ENCODE measurements at places on chromosomes 1 and 21.

DNA sequence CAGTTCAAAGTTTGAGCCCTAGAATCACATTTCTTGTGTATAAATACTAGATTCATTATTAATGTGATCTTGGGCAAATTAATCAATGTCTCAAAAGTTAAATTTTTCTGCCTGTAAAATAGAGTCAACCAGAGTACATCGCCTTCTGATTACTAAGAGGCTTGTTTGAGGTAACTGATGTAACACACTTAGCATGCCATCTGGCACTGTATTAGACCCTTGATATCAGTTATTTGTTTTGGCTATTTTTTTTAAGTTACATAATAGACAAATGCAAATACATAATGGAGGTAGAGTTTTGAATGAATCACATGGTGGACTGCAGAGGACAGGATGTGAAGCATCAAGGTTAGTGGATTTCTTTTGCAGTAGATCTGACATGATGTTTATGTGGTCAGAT lies 298.4 kb downstream of the ADGRL2 start:
- DNase-seq, result no peak

DNA sequence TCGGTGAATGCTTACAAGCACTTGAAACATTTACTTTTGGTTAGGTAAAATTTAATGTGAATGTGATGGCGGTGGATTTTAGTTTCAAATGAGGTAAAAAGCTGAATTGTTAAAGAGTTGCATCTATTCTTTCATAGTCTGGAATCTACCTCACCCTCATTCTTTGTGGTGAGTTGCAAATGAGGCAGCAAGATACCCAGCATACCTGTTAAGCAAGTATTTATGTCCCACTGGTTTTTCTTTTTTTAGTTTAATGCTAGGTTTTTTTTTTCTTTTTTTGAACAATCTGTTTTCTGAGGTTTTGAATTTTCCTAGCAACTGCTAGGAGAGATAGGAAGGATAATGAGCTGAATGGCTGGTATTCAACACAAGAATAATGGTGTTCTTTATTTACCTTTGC lies 127.9 kb upstream of the CACYBP start:
- no peak for DNase-seq

GRCh38 chr1:112322018-112322417 lies 74.0 kb upstream of the CTTNBP2NL start:
- no peak for DNase-seq

GRCh38 chr1:172931761-172932160 lies 119.0 kb downstream of the TNFSF18 start:
- no peak for DNase-seq

GRCh38 chr1:171622152-171622462 lies at the start of gene MYOCOS:
Gene MYOCOS (plus strand): TSS chr1:171622243. CDS start chr1:171623884, 1,641 bp downstream.
- DNase-seq, result no peak

- DNase-seq, result no peak
Observed at GRCh38 chr1:156746406-156746727, 5.1 kb downstream of the HDGF start.

DNA sequence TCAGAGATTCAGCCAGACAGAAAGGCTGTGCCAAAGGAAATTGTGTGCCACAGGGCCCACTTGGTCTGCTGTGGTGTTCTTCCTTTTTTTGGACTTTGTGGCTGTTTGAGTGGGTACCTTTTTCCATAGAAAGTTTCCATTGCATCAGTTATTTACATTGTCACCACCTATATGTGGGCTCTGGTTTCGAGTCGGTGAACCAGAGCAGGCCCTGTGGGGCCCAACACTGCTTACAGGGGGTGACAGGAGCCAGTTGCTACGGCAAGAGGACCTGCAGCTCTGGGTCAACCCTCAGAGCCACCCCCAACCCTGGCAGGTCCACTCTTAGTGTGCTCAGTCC lies 157.0 kb upstream of the EDN2 start:
- DNase-seq, result no peak

DNA sequence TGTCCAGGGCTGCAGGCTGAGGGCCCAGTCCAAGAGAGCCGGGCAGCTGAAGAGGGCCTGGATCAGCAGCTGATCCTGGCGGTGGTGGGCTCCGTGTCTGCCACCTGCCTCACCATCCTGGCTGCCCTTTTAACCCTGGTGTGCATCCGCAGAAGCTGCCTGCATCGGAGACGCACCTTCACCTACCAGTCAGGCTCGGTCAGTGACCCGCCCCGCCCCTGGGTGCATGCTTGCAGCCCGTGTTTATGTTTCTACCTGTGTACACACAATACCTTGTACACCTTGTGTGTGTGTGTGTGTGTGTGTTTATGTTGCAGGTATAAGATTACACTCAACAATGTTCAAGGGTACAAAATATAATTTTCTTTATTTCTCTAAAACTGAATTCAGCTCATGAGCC lies 13.0 kb downstream of the TIE1 start:
- peak; percentile 68 for DNase-seq

- DNase-seq, result no peak
Observed at GRCh38 chr21:37994211-37994610, 78.0 kb upstream of the KCNJ6 start.

GRCh38 chr1:37883671-37884070 lies 24.3 kb upstream of the MTF1 start:
- no peak for DNase-seq

GRCh38 chr1:200673952-200674823 lies 4.5 kb upstream of the DDX59 start:
- DNase-seq, result no peak

DNA sequence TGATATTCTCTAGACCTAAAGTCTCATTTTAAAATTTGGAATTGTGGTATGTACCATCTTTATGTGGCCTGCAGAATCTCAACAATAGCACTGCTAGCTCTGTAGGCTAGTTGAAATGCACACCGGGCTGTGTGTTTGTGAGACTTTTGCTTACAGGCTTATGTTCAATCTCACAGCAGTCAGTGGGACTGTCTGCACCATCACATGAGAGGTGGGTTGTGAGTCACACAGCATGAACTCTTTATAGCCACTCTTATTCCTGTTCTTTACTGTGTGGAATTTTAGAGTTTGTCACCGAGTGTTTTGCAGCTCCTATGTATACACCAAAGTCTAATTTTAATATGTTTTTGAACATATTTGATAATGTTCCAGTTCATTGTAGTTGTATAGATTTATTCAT lies 74.6 kb downstream of the RASAL2 start:
- no peak for DNase-seq

DNA sequence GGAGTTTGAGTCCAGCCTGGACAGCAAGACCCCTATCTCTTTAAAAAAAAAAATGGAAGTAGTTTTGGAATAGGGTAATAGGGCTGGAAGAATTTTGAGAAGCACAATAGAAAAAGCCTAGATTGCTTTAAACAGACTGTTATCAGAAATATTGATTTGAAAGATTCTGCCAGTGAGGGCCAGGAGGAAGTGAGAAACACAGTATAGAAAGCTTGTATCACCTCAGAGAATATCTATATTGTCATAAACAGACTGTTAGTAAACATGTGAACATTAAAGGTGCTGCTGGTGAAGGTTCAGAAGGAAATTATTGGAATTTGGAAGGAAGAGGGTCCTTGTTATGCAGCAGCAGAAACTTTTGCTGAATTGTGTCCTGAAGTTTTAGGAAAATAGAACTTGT lies 24.8 kb upstream of the PSEN2 start:
- DNase-seq, result no peak

DNA sequence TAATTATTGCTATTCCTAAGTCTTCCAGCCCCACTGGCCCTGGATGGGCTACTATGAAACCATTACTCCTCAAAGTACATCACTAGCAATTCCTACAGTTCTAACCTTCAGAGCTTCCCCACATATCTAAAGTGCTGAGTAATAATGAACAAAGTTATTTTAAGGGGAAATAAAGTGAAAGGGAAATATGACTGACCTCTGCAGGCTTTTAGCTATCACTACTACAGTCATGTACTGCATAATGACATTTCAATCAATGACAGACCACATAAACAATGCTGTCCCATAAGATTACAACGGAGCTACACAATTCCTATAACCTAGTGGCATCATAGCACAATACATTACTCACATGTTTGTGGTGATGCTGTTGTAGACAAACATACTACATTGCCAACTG lies 32.5 kb upstream of the ASPM start:
- DNase-seq, result no peak

DNA sequence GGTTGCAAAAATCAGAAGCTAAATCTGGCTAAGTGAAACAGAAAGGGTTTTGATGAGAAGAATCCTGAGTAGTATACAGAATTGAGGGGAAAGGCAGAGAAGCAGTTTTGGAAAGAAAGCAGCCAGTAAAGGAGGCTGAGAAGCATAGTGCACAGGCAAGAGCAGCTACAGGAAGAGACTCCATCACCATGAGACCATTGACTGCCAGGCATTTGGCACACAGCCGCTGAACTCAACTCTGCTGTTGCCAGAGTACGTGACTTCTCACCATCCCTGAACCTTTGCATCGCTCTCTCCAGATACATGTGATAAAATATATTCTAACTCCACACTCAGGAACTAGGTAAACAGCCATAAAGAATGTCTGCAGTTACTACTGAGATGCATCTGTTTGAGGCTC lies 128.3 kb upstream of the C1orf21 start:
- DNase-seq, result no peak

DNA sequence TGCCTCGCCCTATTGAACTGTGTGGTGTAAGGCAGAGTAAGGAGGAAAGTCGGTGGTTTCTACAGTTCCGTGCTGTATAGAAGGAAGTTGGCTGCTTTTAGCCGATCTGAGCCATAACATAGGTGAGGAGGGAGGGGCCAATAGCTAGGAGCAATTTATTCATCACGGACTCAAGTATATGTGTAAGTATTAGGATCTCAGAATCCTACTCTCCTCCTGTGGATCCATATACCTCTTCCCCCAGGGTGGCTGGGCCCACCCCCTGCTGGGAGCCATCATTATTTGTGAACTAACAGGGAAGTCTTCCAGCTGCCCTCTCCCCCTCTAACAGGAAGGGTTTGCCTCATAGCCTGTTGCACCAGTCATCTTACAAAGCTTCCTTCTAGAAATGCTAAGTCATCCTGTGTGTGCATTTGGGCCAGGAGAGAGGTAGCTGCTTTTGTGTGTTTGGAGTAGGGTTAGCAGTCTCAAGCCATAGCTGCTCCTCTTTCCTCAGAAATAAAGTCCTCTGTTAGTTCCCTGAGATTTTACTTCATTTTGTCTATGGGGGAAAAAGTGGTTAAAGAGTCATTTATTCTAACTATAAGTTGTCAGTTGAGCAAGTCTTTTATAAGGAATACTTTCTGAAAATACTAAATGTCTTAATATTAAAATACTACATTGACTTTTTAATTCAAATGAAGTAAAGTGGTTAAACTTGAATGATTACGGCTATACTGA lies 14.9 kb upstream of the CENPS start:
- peak; percentile 36 for DNase-seq

- no peak for DNase-seq
Observed at GRCh38 chr1:181064011-181064623, 24.4 kb upstream of the IER5 start.

- DNase-seq, result peak; percentile 12
Observed at GRCh38 chr1:109476825-109477224, 6.9 kb upstream of the ATXN7L2 start.
